Neuronal stem cell (in vitro differentiated cells): ENCODE measurements at places on chromosomes 16 and 17.
A peak's percentile ranks its signal among the peaks of the same experiment; 100 is the strongest.

GRCh38 chr17:65638221-65638975 lies 77.0 kb upstream of the AXIN2 start:
- no peak for DNase-seq

DNA sequence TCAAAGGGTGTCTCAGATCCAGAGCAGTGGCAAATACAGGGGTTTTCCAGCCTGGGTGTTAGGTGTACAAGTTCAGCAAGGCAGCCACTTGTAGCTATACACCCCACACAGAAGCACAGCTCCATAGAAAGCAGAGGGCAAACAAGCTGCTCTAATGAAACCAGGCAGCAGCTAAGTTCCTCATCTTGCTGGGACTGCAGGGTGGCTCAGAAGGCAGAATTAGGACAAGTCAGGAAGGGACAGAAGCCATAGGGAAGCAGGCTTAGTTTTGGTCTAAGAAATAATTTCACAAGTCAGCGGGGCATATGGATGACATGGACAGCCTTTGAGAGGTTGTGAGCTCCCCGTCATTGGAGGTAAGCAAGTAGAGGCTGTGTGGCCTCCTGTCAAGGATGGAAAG lies 23.7 kb downstream of the CNGB1 start:
- no peak for DNase-seq

- DNase-seq, result no peak
Observed at GRCh38 chr16:69325784-69326171, 4.6 kb downstream of the PDF start.

DNA sequence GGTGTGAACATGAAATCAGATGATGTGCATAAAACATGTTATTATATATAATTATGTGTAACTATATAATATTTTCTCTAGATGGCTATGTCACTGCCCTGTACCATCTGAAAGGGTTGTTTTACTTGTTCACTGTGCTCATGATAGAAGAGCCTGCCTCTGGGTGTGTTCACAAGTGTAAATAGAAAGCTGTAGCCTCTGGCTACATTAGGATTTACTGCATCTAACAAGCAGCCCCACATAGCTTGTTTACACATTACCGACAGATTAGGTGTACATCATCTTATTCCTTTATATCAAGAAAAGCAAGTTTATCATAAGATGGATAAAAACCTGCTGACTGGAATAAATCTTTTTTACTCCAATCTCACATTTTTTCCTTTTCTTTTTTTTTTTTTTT lies 46.1 kb downstream of the CHD9 start:
- DNase-seq, result no peak

GRCh38 chr16:20727181-20727580 lies 14.4 kb downstream of the THUMPD1 start:
- DNase-seq, result no peak

- DNase-seq, result no peak
Observed at GRCh38 chr16:73006026-73006425, 41.9 kb downstream of the ZFHX3 start.

DNA sequence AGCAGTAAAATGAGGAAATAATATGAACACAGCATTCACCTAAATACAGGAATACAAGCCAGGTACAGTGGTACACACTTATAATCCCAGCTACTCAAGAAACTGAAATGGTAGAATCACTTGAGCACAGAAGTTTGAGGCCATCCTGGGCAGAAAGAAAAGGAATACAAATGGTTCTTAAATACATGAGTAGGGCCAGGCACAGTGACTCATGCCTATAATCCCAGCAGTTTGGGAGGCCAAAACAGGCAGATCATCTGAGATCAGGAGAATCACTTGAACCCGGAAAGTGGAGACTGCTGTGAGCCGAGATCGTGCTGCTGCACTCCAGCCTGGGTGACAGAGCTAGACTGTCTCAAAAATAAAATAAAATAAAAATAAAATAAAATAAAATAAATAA lies 23.0 kb upstream of the SMG8 start:
- no peak for DNase-seq

DNA sequence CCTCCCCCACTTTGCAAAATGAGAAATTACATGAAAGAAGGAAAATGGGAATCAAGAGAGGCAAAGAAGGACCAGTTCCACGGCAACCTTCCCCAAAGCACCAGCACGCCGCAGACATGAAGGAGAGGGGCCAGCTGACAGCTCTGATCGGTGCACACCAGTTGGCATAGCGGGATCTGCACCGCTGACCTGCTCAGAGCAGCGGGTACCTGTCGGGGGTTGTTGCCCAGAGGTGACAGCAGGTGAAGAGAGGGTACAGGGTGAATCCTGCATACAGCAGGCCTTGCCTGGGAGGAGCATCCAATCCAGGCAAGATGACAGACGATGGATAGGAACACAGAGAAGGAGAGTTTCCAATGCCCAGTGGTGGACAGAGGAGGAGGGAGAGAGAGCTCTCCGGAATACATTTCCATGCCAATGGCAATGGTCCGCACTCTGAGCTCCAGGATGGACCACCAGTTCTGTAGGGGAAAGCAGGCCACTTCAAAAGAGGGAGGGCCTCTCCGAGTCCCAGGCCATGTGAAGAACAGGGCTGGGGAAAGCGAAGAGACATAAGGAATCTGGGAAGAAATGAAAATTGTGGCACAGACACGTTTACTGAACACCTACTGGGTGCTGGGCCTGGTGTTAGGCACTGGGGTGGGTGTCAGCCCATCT lies 24.0 kb downstream of the CEP295NL start:
- no peak for DNase-seq

DNA sequence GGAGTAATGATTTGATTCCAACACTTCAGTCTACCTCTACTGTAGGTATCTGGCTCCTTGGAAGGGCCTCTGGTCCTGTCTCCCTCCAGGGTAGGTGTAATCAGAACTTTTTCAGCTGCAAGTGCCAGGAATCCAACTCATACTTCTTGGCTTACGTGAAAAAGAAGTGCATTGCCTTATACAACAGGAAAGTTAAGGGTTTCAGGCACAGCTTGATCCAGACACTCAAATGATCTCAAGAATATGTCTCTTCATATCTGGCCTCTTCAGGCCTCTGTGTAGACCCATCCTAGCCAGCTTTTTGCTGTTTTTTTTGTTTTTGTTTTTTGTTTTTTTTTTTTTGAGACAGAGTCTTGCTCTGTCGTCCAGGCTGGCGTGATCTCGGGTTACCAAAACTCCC lies 4.2 kb upstream of the CORO1A start:
- DNase-seq, result no peak

DNA sequence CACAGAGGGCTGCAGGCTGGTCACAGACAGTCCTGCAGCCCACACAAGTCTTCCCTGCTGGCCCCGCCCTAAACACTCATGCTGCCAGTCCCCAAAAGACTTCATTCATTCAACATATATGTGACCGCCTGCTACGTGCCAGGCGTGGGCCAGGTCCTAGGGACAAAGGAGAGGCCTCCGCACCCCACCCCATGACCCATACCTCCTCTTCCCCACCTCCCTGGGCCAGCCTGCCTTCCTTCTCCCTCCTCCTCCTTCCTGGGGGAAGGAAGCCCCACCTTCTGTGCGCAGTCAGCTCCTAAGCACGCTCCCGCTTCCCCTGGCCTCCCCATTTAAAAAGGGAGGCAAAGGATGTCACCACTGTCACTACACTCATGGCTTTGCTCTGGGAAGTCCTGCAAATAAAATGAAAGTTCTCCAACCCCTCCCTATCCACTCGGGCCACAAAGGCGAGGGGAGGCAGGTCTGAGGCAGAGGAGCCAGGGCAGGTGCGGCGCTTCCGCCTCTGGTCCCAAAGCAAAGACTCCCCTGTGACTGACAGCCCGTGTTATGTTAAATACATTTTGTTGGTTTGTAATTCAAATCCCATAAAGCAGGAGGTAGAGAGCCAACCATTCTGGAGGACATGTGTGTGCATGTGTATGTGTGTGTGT lies 9.0 kb downstream of the DNAAF8 start:
- DNase-seq, result no peak

DNA sequence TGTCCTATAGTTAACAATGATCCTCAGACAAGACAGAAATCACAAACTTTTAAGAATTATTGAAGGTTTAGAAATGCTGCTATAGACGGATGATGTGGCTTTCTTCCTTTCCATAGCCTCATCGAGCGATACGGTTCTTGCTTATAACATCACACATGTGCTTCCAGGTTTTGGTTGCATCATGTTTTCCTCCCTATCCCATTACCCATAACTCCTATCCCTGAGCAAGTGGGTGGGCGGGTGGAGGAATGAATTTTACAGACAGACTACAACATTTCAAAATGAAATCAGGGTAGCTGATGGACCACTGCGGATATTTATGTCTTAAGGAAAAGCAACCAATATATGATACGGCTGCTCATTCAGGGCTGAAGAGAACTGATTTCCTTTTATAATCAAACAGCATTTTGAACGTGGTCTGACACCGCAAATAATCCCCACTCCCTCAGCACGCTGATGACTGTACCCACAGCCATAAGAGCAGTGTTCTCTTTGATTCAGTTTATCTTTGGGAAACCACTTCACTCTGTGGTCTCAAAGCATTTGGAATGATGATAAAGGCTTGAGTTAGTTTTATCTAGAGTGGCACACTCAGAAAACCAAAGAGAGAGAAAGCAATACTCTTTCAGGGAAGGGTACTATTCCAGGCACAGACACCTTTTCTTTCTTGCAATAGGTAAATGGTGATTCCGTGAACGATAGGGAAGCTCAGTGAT lies 4.6 kb upstream of the AKTIP start:
- DNase-seq, result no peak

- DNase-seq, result no peak
Observed at GRCh38 chr16:1874854-1875253, 2.9 kb upstream of the MEIOB start.

GRCh38 chr17:51645056-51645455 lies 384.7 kb downstream of the UTP18 start:
- no peak for DNase-seq

- no peak for DNase-seq
Observed at GRCh38 chr16:68046106-68046505, 23.0 kb downstream of the DUS2 start.

DNA sequence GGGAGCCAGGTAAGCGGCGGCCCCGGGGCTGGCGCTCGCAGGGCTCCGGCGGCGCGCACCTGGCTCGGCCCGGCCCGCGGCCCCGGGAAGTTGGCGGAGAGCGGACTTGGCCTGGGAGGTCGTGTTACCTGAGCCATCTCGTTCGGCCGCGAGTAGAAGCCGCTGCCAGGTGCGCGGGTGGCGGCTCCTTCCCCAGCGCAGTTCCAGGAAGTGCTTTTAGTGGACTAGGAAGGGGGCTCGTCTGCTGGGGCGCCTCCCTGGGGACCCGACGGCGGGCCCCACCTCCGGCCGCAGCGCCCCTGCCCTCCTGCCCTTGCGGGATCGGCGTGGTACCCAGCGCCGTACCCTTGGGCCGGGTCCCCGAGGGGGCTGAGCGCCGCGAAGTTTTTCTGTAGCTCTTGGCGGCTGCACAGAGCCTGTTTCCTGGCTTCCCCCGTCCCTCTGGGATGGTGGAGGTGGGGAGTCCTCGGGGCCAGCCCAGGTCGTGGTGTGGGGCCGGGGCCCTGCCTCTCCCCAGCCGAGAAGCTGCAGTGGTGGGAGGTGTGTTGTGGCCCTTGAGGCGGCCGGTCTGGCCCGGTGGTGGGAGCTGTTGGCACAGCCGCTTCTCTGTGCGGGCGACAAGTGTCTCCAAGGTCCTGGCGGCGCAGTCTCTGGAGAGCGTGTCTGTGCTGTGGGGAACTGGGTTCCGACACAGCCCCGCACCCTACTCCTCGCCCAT lies 96.9 kb downstream of the RAB11FIP4 start:
- no peak for DNase-seq

- DNase-seq, result peak; percentile 53
Observed at GRCh38 chr16:85611444-85612190, 1.5 kb upstream of the GSE1 start.

- DNase-seq, result peak; percentile 17
Observed at GRCh38 chr16:88482630-88483391, 29.7 kb downstream of the ZFPM1 start.

- no peak for DNase-seq
Observed at GRCh38 chr17:78722246-78722761, 59.8 kb downstream of the CYTH1 start.

DNA sequence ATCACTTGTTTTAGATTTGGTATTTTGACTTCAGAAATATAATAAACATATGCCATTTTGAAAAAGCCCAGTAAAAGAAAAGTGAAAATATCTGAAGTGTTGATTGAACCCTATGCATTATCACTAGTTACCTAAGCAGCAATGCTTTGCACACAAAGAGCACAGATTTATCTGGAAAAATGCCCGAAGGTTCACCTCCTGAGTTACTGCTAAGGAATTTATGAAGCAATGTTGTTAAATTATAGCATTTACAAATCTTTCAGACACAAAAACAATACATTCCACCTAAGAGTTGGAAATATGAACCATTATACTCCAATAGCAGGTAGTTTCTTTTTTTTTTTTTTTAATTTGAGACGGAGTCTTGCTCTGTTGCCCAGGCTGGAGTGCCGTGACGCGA lies 38.9 kb upstream of the GHDC start:
- DNase-seq, result no peak

DNA sequence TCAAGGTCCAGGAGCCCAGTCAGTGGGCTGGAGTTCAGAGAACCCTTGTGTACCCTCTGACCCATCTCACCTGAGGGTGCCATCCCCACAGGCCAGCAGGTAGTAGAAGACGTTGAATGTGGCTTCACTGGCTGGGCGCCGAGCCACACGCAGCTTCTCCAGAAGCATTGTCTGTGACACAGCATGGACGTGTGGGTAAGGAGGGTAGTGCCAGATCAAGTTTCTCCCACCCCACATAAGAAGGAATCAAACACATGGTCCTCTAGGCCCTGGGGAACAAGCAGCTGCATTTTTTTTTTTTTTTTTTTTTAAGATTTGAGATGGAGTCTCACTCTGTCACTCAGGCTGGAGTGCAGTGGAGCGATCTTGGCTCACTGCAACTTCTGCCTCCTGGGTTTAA lies 60.9 kb downstream of the MYO18A start:
- DNase-seq, result no peak

DNA sequence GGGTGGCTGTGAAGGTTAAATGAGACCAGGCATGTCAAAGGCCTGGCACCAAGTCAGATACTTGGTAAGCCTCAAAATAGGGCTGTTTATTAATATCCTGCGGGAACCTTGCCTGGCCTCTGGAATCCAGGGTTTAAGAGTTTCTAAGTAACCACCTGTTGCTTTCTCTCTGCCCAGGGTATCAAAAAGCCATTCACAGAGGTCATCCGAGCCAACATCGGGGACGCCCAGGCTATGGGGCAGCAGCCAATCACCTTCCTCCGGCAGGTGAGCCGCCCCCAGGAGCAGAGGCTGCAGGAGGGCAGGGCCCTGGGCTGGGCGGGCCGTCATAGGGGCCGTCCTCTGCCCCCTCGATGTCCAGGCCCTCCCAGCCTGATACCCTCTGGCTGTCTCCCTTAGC lies 13.3 kb downstream of the GPT2 start:
- DNase-seq, result no peak

DNA sequence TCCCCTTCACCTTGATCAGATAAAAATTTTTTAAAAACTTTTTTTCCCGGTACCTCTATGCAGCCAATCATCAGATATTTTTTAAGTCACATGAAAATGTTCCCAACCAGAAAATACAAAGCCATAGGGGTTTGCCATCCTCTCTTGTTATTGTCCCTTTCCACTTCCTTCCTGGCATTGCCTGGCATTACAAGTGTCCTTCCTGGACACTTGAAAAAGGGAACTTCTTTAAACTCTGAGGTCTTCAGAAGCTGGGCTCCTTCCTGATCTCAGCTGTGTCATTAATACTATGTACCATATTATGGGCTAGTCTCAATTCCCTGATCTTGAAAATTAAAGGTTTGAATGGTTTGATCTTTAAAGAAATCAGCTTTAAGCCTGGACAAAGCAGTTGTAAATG lies 64.9 kb downstream of the TEX14 start:
- no peak for DNase-seq
